Stimulated activated CD4-positive, alpha-beta T cell treated with anti-CD3 and anti-CD28 coated beads, TNF-alpha, amount 100 ng/mL, for 48 hours (primary cell): ENCODE measurements at places on chromosomes 4 and X.

DNA sequence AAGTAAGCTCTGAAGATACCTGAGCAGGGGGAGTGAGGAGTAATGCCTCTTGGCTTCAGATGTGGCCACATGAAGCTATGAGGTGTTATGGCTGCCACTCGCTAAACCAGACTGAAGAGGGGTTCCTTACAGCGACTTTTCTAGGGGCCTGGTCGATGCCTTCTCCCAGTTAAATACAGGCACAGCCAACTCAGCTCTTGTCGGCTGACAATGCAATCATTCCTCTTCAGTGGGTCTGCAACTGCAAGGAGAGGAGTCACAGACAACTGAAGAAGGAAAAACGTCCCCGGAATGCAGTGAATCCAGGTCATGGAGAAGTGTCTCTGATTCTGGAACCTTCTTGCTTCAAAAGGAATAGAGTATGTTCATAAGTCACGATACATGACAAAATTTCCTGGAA is 106.4 kb downstream of the RNF150 start:
- no peak for DNase-seq

GRCh38 chrX:123108513-123109427 is 75.3 kb upstream of the GRIA3 start:
- no peak for DNase-seq

GRCh38 chrX:19772096-19772821 is 115.1 kb downstream of the SH3KBP1 start:
- DNase-seq = no peak

DNA sequence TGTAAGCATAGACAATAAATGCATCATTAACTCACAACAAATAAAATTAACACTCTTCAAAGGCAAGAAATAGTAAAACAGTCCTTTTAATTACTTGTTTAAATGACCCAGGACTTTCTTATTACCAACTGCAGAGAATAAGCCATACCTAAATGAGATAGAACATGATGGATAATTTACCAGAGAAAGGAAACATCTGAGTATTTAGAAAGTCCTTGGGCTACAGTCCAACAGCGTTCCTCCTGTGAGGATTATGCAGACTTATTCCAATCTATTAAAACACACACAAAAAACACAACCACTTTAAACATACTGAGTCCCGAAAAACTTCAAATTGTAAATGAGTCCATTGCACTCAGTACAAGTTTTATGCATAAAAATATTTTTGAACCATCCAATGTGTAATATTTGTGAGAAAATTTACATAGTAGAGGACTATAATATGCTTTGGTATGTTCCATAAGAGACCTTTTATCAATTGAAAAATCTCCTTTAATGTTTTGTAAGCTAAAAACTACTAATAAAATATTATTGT is 129.2 kb downstream of the NR3C2 start:
- no peak for DNase-seq

- DNase-seq = peak; percentile 44
These were observed 829 bp downstream of the ELOVL6 start for GRCh38 chr4:110197529-110198042.

DNA sequence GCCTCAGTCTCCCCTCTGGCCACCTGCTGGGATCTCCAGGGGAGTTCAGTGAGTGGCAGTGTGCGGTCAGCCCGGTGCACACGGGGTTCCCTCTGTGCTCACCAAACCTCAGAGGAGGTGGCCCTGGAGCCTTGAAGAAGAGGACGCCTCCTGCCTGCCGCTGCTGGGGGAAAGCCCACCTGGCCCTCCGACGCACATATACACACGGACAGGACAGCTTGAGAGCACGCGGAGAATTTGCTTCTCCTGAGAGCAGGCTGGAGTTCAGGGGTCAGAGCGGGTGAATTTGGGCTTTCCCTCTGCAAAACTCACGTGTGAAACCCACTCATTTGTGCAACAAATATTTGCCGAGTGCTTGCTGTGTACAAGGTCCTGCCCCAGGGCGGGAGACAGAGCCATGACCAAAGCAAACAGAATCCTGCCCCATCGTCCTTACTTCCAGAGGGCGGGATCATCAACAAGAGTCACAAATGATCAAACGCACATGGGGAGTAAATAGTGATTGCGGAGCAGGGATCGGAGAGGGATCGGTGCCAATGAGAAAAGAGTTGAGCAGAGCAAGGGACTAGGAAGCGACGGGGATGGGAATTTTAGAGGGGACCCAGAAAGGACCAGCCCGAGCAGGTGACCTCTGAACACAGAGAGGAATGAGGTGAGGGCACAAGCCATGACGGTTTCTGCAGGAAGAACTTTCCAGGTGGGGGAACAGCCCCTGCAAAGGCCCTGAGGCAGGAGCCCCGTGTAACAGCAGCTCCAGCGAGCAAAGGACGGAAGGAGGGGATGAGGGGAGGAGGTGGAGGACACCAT is 17.6 kb downstream of the BLOC1S4 start:
- DNase-seq = no peak

GRCh38 chr4:24885342-24885741 is 27.5 kb downstream of the CCDC149 start:
- DNase-seq = no peak

DNA sequence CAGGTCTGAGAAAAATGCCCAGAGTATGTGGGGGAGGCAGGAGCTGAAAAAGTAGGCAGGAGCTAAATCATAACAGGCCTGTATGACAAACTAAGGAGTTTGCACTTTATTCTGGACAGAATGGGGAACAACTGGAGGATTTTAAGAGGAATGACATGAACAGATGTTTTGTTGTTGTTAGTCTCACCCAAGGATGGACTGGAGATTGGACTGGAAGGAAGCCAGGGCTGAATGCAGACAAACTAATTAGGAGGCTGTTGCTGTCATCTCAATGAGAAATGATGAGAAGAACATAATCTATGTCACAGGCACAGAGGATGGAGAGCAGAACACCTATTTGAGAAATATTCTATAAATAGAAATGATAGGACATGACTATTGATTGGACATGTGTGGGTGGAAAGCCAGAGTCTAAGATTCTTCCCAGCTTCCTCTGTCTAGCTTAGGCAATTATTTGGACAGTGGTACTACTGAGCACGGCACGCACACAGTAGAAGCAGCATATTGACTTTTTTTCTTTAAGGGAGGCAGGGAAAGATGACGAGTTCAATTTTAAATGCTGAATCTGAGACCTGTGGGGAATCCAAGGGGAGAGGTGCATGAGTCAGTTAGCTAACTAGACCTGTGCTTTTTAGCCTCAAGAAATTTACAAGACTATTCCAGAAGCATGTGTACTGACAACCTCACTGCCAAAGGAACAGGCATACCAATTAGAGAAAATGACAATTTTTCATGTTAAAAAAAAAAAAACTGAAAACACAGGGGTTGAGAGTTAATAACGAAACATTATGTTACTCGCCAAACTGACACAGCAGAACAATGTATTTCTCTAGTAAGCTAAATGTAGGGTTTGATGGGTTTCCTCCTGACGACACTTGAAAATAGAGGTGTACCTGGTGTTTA is 963 bp upstream of the USO1 start:
- no peak for DNase-seq

DNA sequence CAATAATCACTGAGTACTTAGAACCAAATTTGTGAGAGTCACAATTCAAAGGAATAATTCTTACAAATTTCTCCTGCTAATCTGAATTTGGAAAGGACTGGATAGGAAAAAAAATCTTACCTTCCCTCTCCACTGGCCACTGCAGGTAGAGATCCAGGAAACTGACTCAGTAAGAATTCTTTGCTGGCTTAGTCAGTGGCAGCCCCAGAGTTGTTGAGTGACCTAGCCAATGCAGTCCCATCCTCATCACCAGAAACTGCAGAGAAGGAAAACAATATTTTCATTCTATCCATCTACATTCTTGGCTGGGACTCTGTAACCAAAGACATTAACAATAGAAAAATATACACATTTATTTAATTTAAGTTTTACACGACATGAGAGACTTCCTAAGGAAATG is 572.0 kb downstream of the ADGRL3 start:
- no peak for DNase-seq

- DNase-seq = no peak
These were observed 22.8 kb upstream of the FGF2 start for GRCh38 chr4:122803788-122804208.

DNA sequence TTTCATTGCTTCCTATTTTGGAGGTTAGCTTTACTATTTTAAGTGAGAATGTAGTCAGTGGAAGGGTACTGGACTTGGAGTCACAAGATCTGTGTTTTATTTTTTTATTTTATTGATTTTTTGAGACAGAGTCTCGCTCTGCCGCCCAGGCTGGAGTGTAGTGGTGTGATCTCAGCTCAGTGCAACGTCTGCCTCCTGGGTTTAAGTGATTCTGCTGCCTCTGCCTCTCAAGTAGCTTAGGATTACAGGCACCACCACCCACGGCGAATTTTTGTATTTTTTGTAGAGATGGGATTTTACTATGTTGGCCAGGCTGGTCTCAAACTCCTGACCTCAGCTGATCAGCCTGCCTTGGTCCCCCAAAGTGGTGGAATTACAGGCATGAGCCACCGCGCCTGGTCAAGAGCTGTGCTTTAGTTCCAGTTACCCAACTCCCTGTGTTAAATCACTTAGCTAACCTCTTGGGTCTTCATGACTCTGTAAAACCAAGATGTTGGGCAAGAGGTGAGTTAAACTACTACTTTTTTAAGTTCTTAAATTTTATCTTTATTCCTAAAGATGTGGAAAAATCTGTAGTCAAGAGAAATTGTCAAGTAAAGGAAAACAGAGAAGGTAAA is 11.2 kb downstream of the USP9X start:
- DNase-seq = no peak

DNA sequence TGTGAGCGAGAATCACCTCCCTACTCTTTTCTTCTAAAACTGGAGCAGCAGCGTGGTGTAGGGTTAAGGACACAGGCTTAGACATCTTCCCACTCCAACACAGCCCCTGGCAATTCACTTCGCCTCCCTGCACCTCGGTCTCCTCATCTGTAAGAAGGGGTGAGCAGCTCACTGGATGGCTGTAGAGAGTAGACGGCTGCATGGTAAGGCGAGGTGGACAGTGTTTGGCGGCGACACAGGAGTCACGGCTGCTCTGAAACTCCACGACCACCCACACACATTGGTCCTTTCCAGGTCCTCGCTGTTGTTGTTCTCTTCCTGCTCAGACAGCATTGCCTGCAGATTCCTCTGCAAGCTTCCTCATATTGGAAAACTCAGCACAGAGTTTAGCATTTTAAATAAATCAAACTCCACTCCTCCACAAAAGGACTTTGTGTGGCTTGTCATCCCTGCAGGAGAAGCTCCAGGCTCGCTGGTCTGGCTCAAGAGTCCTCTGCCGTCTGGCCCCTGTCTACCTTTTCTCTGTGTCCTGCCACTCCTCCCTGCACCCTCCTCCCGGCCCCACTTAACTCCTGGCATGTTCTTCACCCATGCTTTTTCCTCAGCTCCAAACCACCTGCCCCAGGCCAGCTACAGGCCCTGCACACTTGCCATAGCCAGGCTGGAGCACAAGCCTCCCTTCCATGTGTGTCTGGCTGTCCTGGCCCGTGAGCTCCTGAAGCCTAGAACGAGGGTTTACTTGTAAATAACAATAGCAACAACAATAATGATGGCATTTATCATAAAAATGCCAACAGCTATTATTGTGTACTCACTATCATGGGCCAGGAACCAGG is 41.3 kb upstream of the CRMP1 start:
- no peak for DNase-seq

GRCh38 chr4:88419874-88420273 is 37.0 kb upstream of the HERC5 start:
- no peak for DNase-seq

DNA sequence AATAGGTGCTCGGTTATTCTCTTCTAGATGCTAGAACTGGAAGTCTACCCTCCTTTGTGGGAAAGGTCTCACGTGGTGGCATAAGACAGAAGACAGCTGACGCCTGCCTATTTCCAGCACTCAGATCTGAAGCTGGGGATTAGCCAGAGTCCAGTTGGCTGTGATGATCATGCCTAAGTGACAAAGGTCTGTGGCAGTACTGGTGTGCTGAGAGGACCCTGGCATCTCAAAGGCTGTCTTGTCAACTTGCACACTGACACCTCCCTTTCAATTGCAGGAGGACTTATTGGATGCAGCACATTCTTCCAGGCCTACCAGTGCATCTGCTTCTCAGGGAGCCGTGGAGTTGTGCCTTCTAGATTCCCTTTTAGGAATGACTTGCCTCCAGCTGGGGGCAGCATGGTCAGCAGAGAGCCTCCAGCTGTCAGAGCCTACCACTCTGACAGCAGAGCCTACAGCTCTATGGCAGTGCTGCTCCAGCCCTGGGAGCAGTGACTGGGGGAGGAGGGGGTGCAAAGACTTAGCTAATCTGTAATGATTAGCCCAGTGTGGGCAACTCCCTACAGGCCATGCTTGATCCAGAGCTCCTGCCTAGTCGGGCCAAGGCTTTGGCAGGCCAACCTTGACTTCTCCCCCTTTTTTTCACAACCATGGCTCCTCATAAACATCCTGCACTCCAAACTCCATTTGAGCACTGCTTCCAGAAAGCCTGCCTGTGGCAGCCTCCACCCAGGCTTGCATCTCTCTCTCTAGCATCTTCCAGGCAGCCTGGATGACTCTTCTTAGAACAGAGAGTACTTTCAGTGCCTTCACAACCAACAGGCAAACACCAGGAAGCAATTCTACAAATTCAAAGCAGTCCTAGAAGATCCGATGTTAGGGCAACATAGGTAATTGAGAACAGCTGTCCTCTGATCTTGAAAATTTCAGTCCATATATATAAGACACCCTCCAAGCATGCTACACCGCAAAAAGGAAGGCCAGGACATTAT is 13.8 kb upstream of the FGFBP2 start:
- DNase-seq = no peak

GRCh38 chr4:3473181-3473950 is 10.3 kb downstream of the DOK7 start:
- no peak for DNase-seq

DNA sequence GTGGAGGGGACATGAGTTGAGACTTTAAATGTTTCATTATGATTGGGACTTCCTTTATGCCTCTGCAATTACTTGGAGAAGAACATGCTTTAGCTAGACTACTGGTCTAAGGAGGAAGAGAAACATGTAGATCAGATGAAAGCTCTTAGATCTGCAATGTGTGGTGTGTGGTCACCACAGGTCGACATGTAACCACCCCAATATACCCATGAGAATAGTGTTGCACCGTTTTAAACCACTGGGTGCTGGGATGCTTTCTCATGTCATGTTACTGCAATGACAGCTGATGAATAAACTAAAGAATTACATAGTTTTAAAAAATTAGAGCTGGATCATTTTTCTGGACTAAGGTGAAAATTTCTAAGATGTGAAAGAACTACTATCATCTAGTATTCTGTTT is 1039.7 kb downstream of the RAPGEF2 start:
- no peak for DNase-seq

- DNase-seq = no peak
These were observed 97.9 kb upstream of the GUCY1A1 start for GRCh38 chr4:155568641-155569220.

- no peak for DNase-seq
These were observed 54.6 kb upstream of the DRP2 start for GRCh38 chrX:101164766-101165590.

- DNase-seq = peak; percentile 54
These were observed 149.9 kb downstream of the AMMECR1 start for GRCh38 chrX:110167952-110168451.

- DNase-seq = no peak
These were observed 69.1 kb downstream of the RASL11B start for GRCh38 chr4:52931243-52931642.
